K562 (cell line): ENCODE measurements at places on chromosomes 13 and 19. TPM values are rescaled to one million over a fixed set of nuclear protein-coding genes. Genes with fewer than 3 reads are reported as not detected.
A peak's percentile ranks its signal among the peaks of the same experiment; 100 is the strongest.

DNA sequence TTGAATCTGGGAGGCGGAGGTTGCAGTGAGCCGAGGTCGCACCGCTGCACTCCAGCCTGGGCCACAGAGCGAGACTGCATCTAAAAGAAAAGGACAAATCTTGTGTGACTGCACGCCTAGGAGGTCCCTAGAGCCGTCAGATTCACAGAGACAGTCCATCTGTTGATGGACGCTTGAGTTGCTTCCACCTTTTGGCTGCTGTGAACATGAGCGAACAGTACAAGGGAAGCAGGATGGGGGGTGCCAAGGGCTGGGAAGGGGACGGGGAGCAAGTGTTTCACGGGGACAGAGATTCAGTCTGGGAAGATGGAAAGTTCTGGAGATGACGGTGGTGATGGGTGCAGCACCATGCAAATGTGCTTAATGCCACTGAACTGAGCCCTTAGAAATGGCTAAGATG is 78.7 kb downstream of the GNG7 start:
- H3K36me3 ChIP-seq, result no peaks in the 10 kb centered on the region
- H3K27me3 ChIP-seq, result peaks cover 48% of the 10 kb centered on the region
- DNase-seq, result no peak
- H3K4me1 ChIP-seq, result peaks cover 2% of the 10 kb centered on the region; the same call in 1 of the 3 replicates

DNA sequence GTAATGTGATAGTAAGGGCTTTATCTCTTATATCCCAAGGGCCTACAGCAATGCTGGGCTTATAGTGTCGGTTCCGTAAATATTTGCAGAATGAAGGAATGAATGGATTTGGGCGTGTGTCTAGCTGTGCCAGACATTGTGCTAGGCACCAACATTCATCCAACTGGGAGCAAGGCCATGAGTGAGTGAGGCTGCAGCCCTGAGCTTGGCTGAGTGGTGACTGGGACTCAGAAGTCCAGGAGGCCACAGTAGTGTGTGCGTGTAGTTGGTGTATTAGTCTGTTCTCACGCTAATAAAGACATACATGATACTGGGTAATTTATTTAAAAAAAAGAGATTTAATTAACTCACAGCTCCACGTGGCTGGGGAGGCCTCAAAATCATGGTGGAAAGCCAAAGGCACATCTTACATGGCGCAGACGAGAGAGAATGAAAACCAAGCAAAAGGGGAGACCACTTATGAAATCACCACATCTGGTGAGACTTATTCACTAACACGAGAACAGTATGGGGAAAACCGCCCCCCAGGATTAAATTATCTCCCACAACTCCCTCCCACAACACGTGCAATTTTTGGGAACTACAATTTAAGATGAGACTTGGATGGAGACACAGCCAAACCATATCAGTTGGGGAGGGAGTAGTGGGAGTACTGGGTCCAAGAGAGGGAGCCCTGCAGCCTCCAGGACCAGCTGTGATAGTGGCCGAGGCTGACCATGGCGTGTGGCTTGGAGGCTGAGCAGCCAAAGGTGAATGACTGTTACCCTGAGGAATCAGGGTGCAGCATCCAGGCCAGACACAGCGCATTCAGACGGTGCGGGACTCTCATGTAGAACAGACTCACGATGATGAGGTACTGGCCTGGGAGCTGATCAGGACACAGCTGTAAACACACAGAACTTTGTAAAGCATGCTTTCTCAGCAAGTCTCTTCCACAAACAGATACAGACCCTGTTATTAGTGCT is 104.6 kb downstream of the TEX26 start:
- peaks cover 4% of the 10 kb centered on the region; the same call in 1 of the 3 replicates for H3K27me3 ChIP-seq
- no peak overlapping the region for H3K27ac ChIP-seq
- H3K4me1 ChIP-seq, result no peaks in the 10 kb centered on the region
- DNase-seq, result no peak
- H3K4me3 ChIP-seq, result no peak overlapping the region

DNA sequence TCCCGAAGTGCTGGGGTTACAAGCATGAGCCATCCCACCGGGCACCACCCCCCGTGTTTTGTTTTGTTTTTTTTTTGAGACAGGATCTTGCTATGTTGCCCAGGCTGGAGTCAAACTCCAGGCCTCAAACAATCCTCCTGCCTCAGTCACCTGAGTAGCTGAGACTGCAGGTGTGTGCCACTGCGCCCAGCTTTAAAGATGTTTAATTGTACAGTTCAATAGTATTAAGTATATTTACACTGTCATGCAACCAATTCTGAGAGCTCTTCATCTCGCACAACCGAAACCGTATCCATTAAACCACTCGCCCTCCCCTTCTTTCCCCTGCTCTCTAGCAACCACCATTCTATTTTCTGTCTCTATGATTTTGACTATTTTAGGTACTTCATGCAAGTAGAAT is 15.6 kb downstream of the NUCB1 start:
- H3K4me1 ChIP-seq, result peaks cover 9% of the 10 kb centered on the region
- no peak overlapping the region for H3K27ac ChIP-seq
- H3K4me3 ChIP-seq, result no peak overlapping the region
- H3K36me3 ChIP-seq, result peaks cover 80% of the 10 kb centered on the region

GRCh38 chr13:40981361-40981760 is 37.8 kb downstream of the ELF1 start:
- H3K4me1 ChIP-seq, result peaks cover 26% of the 10 kb centered on the region; the same call in 1 of the 3 replicates
- DNase-seq, result no peak
- H3K4me3 ChIP-seq, result peak overlapping the region; percentile 20
- peaks cover 17% of the 10 kb centered on the region for H3K36me3 ChIP-seq
- peak overlapping the region; percentile 82 for H3K27ac ChIP-seq

GRCh38 chr13:60152904-60153303 is 10.8 kb downstream of the DIAPH3 start:
- DNase-seq, result no peak
- no peaks in the 10 kb centered on the region; the same call in 2 of the 3 replicates for H3K36me3 ChIP-seq
- no peak overlapping the region for H3K27ac ChIP-seq
- H3K4me1 ChIP-seq, result no peaks in the 10 kb centered on the region
- no peak overlapping the region for H3K4me3 ChIP-seq

GRCh38 chr13:23687614-23688013 is 117.4 kb downstream of the TNFRSF19 start:
- no peak for DNase-seq
- no peaks in the 10 kb centered on the region for H3K27me3 ChIP-seq
- H3K27ac ChIP-seq, result no peak overlapping the region
- no peak overlapping the region for H3K4me3 ChIP-seq
- no peaks in the 10 kb centered on the region for H3K4me1 ChIP-seq
- no peaks in the 10 kb centered on the region for H3K36me3 ChIP-seq

DNA sequence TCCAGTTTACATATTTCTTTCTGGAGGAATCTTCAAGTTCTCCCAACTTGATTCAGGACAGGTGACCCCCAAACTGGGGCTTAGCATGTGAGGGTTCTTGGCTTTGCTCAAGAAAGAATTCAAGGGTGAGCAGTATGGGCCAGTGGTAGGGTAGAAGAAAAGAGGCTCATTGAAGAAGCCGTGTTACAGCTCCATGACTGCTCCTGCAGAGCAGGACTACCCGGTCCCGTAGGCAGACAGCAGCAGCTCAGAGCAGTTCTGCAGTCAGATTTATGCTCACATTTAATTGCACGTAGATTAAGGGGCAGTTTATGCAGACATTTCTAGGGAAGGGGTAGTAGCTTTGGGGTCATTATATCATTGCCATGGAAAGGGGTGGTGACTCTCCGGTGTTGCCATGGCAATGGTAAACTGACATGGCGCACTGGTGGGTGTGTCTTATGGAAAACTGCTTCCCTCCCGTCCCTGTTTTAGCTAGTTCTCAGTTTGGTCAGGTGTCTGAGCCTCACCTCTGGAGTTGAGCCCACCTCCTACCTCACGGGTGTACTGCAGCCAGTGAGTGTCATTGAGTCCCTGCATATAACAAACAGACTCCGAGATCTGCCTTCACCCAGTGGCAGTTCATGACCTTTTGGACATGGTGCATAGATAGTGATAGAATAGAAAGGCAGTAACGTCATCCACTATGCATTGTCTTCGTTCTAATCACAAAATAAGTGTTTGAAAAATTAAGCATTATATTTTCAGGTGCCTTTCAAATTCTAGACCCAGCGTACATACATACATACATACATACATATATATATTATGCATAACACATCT is 16.0 kb upstream of the ZNF792 start:
- H3K4me1 ChIP-seq, result peaks cover 16% of the 10 kb centered on the region; the same call in 2 of the 3 replicates
- no peak overlapping the region for H3K4me3 ChIP-seq
- H3K27me3 ChIP-seq, result no peaks in the 10 kb centered on the region
- H3K27ac ChIP-seq, result no peak overlapping the region
- H3K36me3 ChIP-seq, result no peaks in the 10 kb centered on the region

DNA sequence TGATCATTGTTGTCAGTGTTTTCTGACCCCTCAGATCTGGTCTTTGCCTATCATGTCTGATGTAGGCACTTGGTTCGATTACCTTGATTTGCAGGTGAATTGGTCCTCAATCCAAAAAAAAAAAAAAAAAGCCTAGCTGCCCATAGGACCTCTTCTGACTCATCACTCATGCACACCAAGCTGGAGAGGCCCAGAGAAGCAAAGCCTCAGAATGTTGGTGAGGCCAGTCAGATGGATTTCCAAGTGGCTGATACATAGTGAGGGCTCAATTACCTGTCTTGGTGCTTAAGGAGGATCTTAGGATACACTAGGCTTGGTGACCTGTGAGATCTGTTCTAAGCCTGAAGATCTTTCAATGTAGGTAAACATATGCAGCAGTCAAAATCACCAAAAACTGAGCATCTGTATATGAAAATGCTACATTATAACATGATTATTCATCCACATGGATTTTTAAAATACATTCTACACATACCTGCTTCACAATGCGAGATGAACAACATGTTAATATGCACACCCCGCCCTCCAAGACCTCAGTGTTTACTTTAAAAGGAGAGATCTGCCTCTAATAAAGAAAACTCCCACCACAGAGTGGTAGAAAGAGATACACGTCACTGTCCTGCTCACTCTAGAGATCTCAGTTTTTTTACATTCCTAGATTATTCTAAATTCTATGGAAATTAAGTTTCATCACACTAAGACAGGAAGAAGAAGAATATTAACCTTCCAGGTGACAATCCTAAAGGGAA is 79.9 kb upstream of the RAP2A start:
- no peaks in the 10 kb centered on the region for H3K4me1 ChIP-seq
- no peak overlapping the region for H3K27ac ChIP-seq
- no peak overlapping the region for H3K4me3 ChIP-seq
- DNase-seq, result no peak

DNA sequence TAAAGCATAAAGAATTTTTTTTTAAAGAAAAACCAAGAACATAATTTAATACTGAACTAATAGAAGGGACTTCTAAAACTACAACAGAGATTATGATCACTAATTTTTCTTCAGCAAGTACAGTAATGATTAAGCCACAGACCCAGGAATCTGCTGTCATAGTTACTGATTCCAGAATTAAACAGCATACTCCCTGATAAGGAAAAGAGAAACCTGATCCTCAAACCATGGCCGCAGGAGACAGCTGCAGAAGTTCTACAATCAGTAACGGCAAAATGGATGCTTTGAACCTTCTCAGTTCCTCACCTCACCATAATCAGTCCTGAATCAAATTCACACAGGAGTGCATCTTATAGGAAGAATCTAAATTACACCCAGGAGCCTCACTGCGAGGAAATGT is 939.0 kb upstream of the SLITRK1 start:
- no peaks in the 10 kb centered on the region for H3K36me3 ChIP-seq
- no peak overlapping the region for H3K27ac ChIP-seq
- no peak for DNase-seq

Gene ZFP28
- total RNA-seq, result not detected in 2 replicates

Gene NDUFA11
- 335 and 348 TPM in 2 replicates for total RNA-seq

Gene RAB3D
- total RNA-seq, result 3.3 and 4.5 TPM in 2 replicates

Gene CGB8
- not detected in 2 replicates for total RNA-seq

Gene TEX26
- total RNA-seq, result not detected in 2 replicates

Gene UGGT2
- 14.9 and 15.6 TPM in 2 replicates for total RNA-seq
